Right ventricle myocardium superior (tissue), 1 donor: ENCODE measurements at places on chromosomes 6 and 20.

GRCh38 chr6:150046943-150047342 lies 21.6 kb upstream of the RAET1L start:
- no peak for DNase-seq

DNA sequence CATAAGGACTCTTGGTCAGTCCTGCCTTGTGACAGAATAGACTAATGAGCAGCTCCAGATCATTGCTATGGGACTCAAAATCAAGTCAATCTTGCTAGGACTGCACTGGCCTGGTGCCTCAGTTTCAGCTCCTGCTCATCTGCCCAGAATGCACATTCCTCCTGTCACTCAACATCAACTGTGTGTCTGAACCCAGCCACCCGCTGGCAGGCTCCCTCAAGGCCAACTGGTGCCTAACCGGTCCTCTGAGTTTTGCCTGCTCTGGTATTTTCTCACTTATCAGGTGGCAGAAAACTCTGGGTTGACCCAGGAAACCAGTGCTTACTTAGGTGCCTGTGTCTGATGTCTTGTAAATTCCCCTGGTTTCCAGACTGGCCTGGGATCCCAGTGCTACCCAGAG lies 297.7 kb downstream of the DHX35 start:
- DNase-seq, result no peak

GRCh38 chr6:118808793-118809638 lies 84.9 kb upstream of the ASF1A start:
- no peak for DNase-seq

DNA sequence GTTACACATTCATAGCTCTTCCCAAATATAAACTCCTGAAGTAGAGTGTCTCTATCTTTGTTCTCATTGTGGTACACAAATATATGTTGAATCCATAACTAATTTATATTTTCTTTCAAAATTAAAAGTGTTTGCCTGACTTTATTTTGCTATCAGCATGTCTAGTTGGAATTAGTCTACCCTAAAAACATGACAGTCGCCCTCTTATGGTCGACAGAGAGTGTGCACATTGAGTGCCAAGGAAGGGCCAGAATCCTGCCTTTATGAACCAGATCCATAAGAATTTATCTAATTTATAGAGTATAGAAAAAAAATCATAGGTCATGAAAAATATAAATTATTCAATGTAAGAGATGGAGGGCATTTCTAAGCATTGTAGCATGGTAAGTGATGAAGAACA lies 12.3 kb upstream of the DEFB112 start:
- DNase-seq, result no peak

GRCh38 chr6:72420409-72420808 lies 201.5 kb upstream of the KCNQ5 start:
- DNase-seq, result no peak

GRCh38 chr20:4813863-4814695 lies 92.4 kb downstream of the PRND start:
- DNase-seq, result no peak

DNA sequence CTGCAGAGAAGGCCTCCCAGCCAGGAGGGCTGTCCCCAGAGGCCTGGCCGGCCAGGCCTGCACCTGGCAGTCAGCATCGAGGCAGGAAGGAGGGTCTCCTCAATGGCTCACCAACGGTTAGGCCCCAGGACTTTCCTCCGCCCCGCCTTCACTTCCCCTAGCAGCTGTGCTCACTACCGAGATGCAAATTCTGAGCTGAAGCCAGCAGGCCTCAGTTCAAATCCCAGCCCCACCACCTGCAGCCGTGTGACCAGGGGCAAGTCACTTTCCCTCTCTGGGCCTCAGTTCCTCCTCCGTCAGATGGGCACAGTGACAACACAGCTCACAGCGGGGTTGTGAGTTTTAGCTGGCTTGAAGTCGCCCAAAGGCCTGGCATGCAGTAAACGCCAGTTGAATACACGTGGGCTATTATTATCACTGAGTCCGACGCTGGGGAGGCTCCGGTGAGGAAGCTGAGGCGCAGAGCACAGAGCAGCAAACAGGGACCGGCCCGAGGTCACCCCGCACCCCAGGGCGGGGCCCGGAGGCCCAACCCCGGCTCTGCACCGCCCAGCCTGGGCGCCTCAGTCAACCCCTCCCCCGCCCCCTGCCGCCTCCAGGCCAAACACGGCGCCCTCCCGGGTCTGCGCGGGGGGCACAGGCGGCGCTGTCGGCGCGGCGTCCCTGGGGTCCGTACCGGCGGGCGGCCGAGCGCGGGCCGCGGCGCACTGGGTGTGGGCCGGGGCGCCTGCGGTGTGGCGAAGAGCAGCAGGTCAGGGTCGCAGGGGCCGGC lies 671 bp downstream of the E2F1 start:
- DNase-seq, result no peak

- DNase-seq, result no peak
Observed at GRCh38 chr6:112575309-112575834, 228.2 kb downstream of the RFPL4B start.

DNA sequence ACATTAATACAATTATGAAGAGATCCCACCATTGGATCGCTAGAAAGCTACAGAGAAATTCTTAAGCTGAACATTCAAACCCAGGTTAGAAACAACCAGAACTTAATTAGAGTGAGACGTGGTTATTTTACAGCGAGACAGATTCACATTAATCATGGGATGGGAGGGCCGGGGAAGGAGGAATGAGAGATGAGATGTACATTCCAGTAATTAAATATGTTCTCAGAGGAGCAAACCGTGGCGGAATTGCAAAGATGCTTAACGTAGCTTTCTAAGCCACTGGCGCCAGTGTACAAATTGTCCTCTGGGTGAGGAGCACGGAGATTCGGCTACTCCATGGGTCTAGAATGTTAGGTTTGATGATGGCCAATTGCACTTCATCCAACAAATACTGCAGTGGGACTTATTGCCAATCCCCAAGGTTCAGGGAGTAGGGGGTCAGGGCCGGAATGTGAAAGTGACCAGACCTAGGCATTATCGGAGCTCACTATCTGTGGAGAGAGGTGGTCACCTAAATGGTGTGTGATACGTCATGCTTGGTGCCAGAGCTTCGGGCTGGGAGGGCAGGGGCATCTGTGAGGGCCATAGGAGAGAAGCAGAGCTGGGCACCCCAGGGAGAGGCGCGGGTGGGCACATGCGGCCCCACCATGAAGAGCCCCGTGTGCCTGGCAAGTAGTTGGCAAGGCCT lies 114.7 kb downstream of the EDN3 start:
- DNase-seq, result no peak

DNA sequence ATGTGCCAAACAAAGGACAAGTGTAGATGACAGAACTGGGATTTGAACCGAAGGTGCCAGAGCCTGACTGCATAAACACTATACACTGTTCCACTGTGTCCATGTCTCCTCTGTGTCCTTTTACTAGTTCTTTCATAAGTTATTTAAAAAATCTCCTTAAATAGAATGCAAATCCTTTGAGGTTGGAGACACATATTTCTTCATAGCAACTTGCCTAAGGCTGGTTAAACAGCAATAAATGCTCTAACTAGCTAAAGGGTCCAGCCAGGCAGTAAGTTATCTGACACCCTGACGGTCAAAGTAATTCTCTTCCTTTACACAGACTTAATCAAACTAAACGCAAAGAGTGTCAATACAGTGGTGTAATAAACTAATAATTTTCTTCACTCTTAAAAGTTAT lies 76.2 kb upstream of the TRAF3IP2 start:
- no peak for DNase-seq

- DNase-seq, result no peak
Observed at GRCh38 chr6:108168090-108168463, 2.3 kb downstream of the NR2E1 start.

DNA sequence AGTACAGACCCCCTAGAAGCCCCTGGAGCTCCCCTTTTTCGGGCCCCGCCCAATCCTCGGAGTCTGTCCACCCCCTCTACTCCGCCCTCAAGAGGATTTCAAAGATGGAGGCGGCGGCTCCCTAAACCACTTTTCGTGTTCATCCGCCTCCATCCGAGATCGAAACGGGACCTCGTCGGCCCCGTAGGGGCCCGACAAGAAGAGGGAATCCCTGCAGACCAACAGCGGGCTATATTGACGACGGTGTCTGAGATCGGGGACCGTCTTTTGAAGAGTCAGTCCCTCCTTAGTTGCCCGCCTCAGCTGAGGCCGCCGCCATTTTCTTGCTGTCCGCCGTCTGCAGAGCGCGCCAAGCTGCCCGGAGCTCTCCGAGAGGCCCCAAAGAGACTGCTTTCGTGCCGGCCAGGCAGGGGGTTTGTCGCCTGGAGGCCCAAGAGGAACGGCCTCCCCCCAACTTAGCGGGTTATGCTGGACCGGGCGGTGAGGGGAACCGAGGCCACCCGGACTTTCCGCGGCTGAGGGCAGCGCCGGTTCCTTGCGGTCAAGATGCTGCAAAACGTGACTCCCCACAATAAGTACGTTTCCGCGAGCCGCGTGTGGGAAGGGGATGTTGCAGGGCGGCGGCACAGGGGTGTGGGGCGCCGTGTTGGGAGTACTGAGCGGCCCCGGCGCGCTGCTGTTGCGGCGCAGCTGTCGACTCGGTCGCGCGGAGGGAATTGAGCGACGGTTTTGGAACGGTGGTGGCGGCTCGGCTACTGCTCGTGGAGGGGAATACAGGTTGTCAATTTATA lies 4.2 kb downstream of the BRD2 start:
- DNase-seq, result peak; percentile 58

GRCh38 chr6:142301651-142302391 lies at the start of gene ADGRG6:
Gene ADGRG6 (plus strand): TSS chr6:142302007. CDS start chr6:142302330, 323 bp downstream.
- peak; percentile 58 for DNase-seq

DNA sequence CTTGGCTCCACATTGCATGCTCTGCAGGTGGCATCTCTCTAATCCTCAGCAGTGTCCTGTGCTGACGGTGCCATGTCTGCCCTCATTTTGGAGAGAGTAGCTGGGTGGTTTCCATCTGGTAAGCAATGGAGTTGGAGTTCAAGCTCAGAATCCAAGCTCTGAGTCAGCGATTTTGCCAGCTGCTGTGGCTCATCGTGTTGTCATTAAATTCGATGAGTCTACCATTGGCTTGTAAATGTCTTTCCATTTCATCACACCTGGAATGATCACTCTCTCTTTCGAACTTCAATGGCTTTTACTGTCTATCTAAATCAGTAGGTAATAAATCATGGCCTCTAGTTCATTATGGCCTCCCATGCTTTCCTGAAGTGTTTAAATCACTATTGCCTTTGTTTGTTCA lies 378.5 kb upstream of the TSHZ2 start:
- DNase-seq, result no peak

- DNase-seq, result no peak
Observed at GRCh38 chr6:116451916-116452315, 9.3 kb upstream of the CALHM6 start.

DNA sequence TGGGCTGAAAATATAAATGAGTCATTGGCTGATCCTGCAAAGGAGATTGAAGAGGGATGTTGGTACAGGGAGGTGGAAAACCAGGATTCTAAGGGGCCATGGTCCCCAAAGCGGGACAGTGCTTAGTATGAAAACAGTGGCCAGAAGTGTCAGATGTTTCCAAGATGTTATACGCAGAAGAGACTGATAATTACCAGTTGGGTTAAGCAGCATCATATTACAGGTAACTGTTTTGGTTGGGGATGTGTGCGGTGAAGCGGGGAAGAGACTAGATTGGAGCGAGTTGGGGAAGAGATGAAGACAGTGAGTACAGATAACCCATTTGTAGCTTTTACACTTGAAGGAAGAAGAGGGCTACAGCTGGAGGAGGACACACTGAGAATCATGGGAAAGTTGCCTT lies 80.8 kb downstream of the PLEKHG1 start:
- no peak for DNase-seq

DNA sequence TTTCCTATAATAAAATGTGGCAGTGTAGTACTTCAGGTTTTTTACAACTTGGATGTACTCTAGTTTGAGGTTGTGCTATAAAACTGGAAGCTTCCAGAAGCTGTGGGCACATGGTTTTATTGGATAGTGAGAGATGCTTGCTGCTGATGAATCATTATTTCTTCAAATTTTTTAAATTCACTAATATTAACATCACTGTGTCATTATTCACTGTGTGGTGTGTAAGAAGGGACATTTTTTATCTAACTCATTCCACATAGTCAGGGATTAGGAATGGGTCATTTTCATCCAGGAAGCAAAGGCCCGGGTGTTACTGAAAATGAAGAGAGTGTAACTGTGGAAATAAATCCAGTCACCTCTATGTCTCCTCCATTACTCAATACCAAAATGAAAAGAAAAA lies 421.0 kb downstream of the TENT5A start:
- DNase-seq, result no peak

DNA sequence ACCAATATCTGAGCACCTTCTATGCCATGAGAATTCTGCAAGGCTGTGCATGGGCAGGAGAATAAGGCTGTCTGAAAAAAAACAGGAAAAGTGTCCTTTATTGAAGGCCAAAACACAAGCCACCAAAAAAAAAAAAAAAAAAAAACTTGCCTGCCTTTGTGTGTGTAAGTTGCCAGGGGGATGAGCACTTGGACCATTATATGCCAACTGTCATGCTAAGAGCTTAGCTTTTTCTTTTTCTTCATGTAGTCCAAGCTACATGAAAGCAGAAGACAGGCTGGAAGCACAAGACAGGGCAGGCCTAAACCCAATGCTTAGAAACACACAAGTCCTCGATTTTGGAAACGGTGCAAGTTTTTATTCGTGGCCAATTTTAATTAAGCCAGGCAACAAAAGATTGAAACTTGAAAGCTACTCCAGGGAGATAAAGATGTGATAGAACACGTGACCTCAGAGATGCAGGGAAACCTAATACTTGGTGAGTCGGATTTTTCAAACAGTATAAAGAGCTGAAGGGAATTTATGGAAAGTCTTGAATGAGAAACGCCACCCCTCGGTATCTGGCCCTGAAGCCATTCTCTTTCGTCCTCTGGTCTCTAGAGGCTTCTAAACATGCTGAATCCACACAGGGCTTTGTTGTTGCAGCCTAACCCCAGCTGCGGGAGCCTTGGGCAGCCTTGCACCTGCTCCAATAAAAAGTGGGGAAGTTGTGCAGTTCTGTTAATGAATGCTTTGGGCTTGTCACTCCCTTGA lies 8.6 kb downstream of the BMP7 start:
- DNase-seq, result no peak

GRCh38 chr20:59866338-59866737 lies 67.1 kb downstream of the SYCP2 start:
- DNase-seq, result no peak

DNA sequence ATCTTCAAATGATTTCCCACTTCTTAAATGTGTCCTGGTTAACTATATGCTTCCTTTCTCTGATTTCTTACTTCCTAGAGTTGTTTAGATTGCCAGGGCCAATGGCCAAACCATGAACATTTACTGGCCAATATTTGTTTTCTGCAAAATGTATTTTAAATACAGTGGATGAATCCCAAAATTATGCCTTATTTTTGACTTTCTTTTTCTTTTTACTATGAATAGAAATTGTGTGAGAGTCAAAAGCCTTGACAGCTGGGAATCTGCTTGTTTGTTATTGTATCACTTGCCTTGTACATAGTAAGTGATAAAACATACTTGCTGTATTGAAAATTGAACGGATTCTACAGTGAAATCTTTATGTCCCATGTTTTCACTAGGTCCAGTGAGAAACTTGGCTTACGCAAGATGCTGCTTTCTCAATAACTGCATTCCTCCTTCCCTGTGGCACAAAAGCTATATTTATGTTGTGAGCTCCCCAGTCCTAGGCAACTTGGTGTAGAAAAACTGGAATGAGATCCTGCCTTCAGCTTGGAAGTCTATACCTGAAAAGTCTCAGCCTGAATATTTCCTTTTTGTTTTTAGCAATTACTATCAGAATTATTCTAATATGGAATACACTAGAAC lies 295.2 kb downstream of the EPHA7 start:
- DNase-seq, result no peak
